ENCODE measurements at places on chromosomes 2 and 18.

DNA sequence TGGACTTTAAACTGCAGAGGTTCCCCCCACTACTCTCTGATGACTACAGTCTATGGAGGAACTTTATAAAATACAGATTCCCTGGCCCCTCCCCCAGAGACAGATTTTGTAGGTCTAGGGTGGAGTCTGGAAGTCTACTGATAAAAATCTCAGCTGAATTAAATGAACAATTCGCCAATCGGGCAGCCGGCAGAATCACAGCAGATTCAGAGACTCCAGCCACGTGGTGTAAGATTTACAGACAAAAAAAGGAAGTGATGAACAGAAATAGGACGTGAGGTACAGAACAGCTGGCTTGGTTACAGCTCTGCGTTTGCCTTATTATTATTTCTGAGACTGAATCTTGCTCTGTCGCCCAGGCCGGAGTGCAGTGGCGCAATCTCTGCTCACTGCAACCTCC is 21.4 kb upstream of the MTA3 start:
- no peak for DNase-seq

DNA sequence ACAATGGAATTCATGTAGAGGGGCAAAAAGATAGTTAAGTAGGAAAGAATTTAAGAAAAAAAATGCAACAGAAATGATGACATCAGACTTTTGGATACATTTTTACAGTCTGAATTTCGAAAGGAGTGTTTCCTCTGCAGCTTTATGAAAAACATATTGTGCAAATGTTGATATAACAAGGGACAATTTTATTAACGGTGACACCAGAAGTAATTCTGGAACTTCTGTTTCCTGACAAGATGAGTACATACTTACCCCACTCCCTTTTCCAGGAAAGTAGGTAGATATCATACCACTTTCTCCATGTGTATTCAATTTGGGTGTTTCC is 369.6 kb downstream of the FBXO15 start:
- DNase-seq = no peak

GRCh38 chr18:54444319-54444914 is 86.7 kb downstream of the C18orf54 start:
- peak; percentile 15 for DNase-seq

DNA sequence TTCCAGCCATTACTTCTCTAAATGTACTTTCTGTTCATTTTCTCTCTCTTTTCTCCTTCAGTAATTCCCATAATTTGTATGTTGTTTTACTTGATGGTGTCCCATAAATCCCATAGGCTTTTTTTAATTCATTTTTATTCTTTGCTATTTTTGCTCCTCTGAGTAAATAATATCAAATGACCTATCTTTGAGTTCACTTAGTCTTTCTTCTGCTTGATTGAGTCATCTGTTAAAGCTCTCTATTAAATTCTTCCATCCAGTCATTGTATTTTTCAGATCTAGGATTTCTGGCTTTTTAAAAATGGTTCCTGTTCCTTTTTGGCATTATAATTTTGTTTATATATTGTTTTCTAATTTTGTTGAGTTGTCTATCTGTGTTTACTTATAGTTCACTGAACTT is 13.5 kb downstream of the SP100 start:
- no peak for DNase-seq

DNA sequence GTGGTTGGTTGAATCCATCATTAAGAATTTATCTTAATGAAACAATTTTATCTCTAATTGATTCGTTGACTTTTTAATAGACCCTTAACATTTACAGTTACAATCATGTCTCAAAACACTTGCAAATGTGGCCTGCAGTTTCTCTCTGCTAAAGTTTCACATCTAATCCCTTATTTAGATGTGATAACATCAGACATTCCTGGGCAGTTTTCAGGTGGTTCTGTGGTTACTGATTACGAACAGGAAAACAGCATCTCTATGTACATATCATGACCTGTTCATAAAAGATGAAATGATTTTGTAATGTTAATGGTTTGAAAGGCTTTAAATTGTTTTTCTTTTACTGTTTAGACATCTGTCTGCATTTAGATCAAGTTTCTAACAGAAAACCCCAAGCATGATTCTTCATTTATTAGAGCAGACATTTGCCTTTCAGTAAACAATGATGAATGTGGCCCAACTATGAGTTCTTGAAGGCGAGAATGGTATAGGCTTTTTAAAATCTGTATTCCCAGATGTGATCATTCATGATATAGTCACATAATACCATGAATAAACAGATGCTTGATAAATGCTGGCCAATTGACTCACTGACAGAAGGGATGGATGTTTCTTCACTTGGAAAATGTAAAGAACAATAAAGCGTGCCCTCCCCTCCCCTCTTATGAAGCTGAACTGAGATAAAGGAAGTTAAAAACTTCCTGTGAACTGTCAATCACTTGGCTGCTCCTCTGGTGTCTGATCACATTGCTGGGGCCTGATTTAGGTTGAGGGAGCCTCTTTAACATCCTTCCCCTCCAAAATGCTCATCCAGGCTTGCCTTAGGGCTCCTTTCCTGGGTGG is 3.5 kb downstream of the CAPN14 start:
- no peak for DNase-seq

DNA sequence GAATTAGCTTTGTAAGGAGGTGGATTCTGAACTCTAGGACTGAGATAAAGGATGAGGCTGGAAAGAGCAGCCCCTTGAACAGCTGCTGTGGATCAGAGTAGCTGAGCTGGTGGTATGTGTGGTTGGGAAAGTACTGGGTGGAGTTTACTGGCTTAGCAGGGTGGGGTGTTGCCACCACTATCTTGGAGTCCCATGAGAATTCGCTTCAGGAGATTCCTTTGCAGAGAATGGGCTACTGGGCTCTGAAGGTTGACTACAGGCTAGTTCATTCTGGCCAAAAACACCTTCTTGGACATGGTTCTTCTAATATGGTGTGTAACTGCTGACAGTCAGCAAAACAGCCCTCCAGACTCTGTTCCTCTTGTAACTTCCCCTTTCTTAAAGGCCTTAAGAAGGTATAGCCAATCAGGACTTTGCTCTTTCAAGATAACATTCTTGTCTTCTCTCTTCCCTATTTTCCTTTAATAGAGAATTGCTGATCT is 52.7 kb downstream of the TET3 start:
- DNase-seq = no peak

GRCh38 chr18:44518666-44519065 is 162.0 kb upstream of the SETBP1 start:
- no peak for DNase-seq

GRCh38 chr2:212979799-212980198 is 171.6 kb downstream of the IKZF2 start:
- DNase-seq = no peak

GRCh38 chr2:142179686-142180085 is 48.9 kb upstream of the LRP1B start:
- no peak for DNase-seq

- DNase-seq = peak; percentile 37
These were observed 7.0 kb upstream of the AOX1 start for GRCh38 chr2:200578778-200579177.

- no peak for DNase-seq
These were observed 31.4 kb downstream of the EPG5 start for GRCh38 chr18:45935591-45936335.

DNA sequence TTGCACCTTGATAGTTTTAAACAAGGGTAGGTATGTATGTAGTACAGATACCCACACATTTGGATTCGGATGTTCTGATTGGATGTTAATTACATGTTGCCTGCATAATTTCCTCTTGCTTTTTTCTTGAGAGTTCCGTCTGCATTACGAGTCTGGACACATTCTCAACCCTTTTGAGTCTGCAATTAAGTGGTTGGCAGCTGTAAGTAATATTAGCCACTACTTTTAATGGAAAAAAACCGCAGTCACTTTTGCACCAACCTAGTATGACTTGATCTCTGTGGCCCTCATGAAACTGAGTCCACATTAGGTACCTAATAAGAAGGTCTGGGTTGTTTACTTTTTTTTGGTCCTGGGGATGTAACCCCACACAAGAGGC is 217.3 kb downstream of the VAPA start:
- DNase-seq = no peak

GRCh38 chr18:58768293-58768974 is 96.2 kb upstream of the ZNF532 start:
- DNase-seq = peak; percentile 62

- no peak for DNase-seq
These were observed 27.3 kb downstream of the CDC42EP3 start for GRCh38 chr2:37644191-37644590.

- no peak for DNase-seq
These were observed 76.0 kb downstream of the ALPK2 start for GRCh38 chr18:58552896-58553295.

GRCh38 chr2:144183727-144184126 is 336.2 kb downstream of the ZEB2 start:
- DNase-seq = peak; percentile 82

GRCh38 chr2:84727315-84727714 is 153.6 kb downstream of the TRABD2A start:
- DNase-seq = no peak

DNA sequence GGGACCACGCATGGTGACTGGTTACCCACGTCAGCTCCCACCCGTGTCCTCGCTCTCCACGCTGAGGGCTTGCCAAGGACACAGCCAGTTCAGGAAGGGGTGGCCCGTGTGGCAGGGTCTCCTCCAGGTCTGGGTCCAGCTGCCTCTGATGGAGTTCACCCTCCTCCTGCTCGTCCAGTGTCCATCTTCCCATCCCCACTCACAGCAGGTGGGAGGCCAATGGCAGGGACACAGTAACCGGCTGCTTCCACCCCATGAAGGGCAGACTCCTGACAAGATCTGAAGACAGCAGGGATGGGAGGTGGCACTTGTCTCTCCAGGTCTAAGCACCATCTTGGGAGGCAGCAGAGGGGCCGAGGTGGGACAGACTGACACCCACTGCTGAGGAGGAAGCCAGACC is 106.4 kb downstream of the NDUFA10 start:
- no peak for DNase-seq

DNA sequence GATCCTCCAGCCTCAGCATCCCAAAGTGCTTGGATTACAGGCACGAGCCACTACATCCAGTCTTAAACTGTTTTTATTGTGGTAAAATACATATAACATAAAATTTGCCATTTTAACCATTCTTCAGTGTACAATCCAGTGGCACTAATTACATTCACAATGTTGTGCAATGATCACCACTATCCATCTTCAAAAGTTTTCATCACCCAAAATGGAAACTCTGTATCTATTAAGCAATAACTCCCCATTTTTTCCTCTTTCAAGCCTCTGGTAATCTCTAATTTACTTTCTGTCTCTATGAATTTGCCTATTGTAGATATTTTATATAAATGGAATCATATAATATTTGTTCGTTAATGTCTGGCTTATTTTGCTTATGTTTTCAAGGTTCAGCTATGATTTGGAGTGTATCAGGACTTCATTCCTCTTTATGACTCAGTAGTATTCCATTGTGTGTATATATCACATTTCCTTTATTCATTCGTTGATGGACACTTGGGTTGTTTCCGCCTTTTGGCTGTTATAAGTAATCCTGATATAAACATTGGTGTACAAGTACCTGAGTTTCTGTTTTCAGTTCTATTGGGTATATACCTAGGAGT is 71.8 kb downstream of the GFPT1 start:
- no peak for DNase-seq

GRCh38 chr2:17813010-17813741 is 3.1 kb upstream of the MSGN1 start:
- DNase-seq = no peak

DNA sequence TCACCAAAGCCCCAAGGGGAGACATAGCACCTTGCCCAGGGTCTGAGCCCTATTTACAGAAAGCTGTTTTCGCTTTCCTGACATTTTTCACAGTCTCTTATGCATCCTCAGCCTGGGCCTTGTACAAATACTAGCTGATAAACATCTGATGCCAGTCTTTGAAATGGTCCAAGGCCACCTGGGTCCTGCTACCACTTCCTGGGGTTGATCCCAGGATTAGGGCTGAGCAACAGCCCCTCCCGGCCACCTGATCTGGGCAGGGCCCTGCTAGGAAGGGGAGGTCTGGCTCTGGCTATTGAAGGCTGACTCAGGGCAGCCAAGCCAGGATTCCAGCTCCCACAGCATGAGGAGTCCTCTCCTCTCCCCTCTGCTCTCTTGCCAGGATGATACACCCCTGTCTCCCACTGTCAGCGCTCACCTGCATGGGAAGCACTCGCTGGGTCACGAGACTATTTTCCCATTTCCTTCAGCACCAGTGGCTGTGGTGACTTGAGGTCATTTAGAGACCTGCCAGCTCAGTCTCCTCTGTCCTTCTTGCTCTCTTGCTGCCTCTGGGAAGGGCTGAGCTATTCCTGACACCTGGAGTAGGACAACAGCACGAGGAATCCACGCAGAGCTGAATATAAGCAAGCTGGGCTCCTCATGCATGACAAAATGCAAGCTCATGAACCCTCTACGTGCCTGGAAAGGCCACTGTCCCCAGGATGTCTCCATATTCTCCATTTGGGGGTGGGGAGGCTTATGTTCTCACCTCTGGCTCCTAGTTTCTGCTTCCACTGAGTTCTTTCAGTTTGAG is 53.0 kb upstream of the LGALSL start:
- no peak for DNase-seq

DNA sequence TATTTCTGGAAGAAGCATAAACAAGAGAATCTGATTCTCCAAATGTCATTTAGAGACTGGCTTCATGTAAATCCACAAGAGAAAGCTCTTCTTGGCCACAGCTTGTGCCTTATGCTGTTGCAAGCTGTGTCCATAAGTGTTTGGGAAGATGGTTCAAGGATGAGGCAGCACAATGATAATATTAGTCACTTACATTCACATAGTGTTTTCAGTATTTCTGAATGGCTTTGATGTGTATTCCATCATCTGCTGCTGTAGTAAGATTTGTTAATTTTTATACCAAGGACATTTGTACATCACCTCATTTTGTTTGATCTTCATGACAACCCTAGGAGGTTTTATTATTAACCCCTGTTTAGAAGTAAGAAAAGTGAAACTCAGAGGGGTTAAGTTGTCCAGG is 29.9 kb downstream of the CREG2 start:
- DNase-seq = no peak

DNA sequence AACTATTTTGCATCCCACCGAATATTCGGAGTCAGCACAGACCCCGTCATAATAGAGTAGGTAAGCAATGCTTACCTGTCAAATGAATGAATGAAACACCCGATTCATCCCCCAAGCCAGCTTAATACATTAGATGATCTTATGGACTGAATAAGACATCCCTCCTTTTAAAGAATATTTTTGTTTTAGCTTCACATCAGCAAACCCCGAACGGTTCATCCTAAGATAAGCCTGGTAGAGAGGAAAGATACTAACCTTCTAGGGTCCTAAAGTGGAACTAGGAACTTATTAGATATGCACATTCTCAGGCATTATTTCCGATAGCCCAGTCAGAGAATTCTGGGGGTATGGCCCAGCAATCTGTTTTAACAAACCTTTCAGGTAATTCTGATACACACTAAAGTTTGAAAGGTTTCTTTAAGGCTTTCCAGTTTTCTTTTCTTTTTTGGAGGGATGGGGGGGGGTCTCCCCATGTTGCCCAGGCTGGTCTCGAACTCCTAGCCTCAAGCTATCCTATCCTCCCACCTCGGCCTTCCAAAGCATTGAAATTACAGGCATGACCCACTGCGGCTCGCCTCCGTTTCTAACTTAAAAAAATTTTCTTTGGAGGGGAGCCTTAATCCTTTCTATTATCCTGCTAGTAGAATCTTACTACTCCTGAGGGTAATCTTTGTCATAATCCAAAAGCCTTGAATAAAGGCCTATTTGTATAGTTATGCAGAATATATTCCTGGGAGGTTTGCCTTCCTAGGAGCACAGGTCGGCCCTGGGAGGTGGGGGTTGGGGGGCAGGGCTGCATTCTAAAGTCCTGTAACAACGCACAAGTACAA is 1.0 kb upstream of the ACTR3 start:
- DNase-seq = no peak

- DNase-seq = no peak
These were observed 46.0 kb downstream of the CYP27C1 start for GRCh38 chr2:127174136-127174535.

- no peak for DNase-seq
These were observed 32.1 kb downstream of the CRACDL start for GRCh38 chr2:98903767-98904485.

Data from CD4-positive, alpha-beta T cell treated with Interleukin-10 for 1 hour (primary cell).